ENCODE measurements at places on chromosomes 3 and 15. TPM values are rescaled to one million over a fixed set of nuclear protein-coding genes. Genes with fewer than 3 reads are reported as not detected.

GOLIM4 gene
- 7.4 TPM for polyA plus RNA-seq

GRCh38 chr3:46736006-46736872, 18.6 kb upstream of the PRSS50 start:
- DNase-seq, result no peak

DNA sequence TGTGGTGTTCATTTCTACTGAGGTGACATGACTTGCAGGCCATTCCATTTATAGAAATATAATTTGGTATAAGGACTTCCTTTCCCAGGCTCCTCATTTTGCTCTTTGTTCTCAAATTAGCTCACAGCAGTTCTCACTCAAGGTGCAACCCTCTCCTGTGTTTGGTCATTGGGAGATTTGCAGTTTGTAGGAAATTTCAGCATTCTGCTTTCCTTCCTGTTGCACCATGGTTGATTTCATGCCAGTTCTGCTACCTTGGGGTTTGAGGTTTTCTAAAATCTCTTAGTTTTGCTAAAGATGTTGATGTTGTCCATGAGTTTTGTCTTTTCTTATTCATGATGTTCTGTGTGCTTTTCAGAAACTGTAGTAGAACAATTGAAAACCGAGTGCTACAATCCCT, 65.7 kb upstream of the PROK2 start:
- no peak for DNase-seq

GRCh38 chr3:153972862-153973261, 148.3 kb upstream of the ARHGEF26 start:
- DNase-seq, result no peak

ANKUB1 gene
- 0.48 TPM for polyA plus RNA-seq
